ENCODE measurements at places on chromosomes 5 and 9.

DNA sequence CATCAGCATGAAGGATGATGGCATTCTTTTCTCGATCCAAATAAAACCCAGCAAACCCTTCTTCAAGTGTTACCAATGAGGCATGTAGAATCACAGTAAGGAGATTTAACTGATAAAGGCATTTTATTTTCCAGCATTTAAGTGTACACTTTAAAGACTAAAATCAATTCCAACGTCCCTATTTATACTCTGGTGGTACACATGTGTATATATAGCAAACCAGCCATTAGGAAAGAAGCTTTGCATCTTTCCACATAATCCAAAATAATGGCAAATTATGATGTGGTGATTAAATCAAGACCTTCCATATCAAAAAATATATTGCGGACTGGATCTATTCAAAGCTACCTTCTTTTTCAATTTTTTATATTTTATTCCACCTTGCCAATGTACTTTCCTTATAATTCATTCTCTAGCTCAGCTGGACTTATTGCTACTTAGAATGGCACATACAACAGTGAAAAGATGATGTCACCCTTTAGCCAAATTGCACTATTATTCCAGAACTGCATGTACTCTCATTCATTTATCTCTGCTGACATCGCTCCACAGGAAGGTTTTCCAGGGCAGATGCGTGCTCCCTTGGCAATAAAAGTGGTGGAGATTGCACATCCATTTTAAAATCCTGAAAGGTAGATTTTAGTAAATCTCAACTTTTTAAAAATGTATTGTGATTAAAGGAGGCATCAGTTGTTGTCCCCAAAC lies 63.3 kb upstream of the SLC30A5 start:
- no peak for DNase-seq

- no peak for DNase-seq
Observed at GRCh38 chr5:67063055-67063454, 133.5 kb downstream of the CD180 start.

DNA sequence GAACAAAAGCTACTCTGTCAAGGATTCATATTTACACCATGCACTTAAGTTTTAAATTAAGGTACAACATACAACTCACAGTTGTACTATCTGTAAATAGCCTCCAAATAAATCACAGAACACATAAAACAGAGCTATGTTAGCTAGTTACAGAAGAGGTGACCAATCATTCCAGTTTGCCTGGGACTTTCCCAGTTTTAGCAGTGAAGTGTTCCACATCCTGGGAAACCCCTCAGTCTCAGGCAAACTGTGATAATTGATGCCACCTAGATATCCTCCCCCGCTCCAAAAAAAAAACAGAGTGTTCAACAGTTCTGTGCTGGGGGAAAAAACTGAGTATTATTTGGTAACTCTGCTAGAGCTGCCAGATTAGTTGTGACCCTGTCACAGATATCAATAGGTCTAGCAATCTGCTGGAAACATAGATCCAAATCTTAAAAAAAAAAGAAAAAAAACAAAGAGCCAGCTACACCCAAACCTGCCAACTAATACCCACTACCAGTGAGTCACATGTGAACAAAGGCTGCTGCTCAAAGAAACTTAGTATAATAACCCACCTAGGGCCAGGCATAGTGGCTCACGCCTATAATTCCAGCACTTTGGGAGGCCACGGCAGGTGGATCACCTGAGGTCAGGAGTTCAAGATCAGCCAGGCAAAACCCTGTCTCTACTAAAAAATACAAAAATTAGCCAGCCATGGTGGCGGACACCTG lies 5.7 kb downstream of the TBCA start:
- DNase-seq = no peak

DNA sequence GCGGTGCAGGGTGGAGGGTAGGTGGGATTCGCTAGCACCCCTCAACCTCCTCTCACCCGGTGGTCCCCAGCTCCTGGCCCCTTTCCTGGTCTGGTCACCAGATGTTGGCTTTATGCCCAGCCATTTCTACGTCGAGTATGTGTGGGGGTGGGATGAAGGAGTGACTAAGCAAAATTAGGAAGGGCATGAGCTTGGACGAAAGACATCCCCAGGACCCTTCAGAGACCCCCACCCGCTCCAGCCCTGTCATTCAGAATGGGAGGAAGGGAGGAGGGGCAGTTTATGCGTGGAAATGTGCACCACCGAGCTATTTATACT lies 742 bp downstream of the BHMT2 start:
- DNase-seq = no peak

DNA sequence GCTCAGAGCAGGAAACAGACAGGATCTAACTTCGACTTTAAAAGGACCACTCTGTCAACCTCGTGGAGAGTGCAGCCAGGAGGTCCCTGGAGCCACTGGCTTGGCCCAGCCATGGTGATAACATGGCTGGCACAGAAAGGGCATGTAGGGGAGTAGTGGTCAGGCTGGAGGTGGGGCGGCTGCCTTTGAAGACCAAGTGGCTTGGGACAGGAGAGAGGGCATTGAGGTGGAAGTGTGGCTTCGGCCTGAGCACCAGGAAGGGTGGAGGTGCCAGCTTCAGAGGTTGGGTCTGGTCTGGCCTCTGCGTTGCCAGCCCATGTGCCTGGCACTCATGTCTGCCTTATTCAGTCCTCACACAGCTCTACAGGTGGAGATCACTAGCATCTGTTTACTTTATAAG lies 270.0 kb downstream of the NSG2 start:
- no peak for DNase-seq

DNA sequence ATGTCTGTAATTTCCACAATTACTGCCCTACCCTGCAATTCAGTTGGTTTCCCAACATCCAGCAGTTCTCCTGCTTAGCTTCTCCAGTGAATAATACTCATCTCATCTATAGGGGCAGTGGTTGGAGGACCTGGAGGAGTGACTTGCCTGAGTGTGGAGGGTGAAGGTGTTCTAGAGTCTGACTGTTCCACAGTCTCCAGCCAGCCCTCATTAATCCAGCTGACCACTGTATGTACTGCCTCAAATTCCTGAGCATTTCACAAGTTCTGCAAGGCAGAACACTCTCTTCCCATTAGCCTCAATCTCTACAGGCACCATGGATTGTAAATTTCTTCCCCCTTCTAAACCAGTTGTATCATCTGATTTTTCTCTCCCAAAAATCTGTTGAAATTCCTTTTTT lies 147.4 kb upstream of the NFIL3 start:
- DNase-seq = no peak

DNA sequence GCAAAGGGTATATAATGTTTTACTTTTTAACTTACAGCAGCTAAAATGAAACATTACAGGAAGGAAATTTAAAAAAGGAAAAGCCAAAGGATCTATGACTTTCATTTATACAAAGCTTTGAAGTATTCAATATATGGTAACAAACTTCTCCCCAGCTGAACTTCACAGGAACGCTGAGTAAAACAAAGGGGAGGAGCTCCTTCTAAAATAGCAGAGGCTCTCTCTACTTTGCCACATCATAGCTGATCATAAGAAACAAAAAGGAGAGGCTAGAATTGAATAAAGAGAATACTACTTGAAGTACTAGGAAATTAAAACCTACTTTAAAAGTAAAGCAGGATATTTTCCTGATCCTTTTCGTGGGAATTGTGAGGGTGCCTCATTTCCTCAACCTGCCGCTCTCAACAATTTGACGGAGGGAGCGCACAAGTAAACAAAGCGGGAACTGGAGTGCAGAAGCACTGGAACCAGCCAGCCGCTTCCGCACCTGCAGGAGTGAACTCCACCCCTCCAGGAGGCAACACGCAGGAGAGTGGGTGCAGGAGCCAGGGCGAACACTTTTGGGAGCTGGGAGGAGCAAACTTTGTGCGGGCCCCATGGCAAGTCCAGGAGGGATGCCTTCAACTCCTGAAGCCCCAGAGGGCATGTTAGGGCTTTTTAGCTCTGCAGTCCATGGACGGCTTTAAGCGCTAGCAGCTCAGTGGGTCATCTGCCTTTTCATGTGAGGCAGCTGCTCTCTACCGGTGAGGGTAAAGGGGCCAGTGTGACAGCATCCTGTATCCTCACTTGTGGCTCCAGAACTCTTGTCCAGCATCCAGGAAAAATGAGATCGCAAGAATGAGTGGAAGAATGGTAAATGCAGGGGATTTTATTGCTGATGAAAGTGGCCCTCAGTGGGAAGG lies 757.4 kb downstream of the PTPRD start:
- no peak for DNase-seq

- no peak for DNase-seq
Observed at GRCh38 chr5:110441035-110441434, 285.4 kb downstream of the TMEM232 start.

DNA sequence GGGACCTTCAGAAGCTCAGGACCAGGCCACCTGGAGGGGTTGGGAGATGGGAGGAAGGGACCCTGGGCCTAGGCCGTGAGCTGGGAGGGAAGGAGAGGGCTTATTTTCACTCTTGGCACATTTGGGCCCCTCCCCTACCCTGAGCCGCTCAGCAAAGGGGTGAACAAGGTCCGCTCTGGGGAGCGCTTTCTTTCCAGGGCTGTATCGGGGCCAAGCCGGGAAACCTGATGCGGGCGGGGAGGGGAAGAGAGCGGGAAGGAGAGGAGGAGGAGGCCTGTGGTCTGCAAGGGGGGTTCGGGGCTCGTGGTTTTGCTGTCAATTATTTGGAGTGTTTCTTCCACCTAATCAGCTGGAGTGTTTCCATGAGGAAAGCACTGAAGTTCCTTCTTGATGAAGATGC lies 62.7 kb upstream of the RXRA start:
- DNase-seq = no peak
